MM.1S (cell line): ENCODE measurements at places on chromosomes 6 and 20.
A peak's percentile ranks its signal among the peaks of the same experiment; 100 is the strongest.

- peak overlapping the region; percentile 41 for H3K4me3 ChIP-seq
- H3K27ac ChIP-seq = peak overlapping the region; percentile 34; the same call in 1 of the 2 replicates
- DNase-seq = no peak
- no peaks in the 10 kb centered on the region for H3K27me3 ChIP-seq
These were observed 5.6 kb upstream of the TFB1M start for GRCh38 chr6:155319902-155320301.

DNA sequence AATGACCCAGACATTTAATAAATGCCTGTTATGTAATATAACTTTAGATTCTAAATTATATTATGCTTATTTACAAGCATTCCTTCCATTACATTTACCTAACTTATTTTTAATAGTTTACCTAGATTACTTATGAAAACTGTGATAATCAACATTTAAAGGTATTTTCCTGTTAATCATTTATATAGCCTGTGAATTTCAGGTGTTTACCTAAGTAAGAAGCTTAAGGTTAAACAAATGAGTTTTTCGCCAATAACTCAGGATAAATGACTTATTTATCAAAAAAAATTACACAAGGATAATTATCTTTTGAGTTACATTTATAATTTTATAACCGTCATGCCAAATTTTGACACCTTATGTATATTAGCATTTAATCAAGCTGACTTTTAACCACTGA lies 35.5 kb downstream of the UBD start:
- H3K4me3 ChIP-seq = no peak overlapping the region
- no peaks in the 10 kb centered on the region for H3K36me3 ChIP-seq
- no peaks in the 10 kb centered on the region for H3K4me1 ChIP-seq
- no peak for DNase-seq
- no peaks in the 10 kb centered on the region for H3K27me3 ChIP-seq

DNA sequence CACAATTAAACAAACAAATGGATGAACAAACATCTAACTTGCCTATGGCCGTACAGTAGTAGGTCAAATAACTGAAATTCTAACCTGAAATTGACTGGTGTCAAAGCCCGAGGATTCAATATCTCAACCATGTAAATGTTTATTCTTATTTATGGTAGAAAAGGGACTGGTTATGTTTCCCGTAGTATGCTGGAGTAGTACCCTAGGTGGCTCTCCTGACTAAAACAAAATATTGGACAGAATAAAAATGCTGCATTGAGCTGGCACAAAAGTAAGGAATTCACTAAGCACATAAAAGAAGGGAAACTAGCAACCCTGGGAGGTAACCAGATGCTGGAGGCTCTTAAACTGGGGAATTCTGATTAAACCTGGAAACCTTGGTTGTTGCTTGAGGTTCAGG lies 117.1 kb upstream of the PREP start:
- no peak overlapping the region for H3K27ac ChIP-seq
- H3K36me3 ChIP-seq = no peaks in the 10 kb centered on the region
- H3K4me1 ChIP-seq = no peaks in the 10 kb centered on the region

DNA sequence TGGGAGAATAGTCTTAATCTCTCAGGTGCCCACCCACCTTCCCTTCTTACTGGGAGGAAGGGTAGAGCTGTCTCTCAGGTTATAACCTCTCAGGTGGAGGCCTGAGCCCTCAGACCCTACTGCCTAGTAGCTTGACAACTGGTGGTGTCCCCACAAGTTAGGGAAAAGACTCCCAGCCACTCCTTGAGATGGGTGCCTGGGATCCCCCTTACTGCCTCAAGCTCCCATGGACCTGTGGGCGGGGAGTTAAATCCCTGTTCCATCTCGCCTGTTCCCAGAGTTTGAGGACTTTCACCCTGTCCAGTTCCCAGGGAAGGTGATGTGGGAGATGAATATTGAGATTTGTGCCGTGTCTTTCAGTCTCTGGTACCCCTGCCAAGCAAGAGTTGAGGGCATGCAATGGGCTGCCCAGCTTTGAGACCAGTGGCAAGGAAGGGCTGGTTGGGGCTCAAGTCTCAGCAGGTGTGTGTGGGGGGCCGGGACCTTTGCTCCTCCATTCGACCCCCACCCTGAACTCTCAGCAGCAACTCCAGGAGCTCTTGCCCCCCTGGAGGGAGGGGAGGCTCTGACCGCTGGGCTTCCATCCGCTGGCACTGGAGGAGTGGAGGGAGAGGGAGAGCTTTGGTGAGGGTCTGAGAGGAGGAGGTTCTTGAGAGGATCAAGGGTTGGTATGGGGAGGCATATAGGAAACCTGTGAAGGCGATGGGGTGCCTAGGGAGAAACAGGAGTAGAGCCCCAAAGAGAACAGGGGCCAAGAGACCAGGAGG lies 1.1 kb upstream of the PBX2 start:
- peaks cover 31% of the 10 kb centered on the region for H3K4me1 ChIP-seq
- peak overlapping the region; percentile 68; the same call in 1 of the 2 replicates for H3K27ac ChIP-seq
- H3K36me3 ChIP-seq = no peaks in the 10 kb centered on the region
- H3K27me3 ChIP-seq = no peaks in the 10 kb centered on the region

- no peak for DNase-seq
- 0 out of 2 replicates have a peak, but pooled peaks cover 4% of the 10 kb centered on the region for H3K36me3 ChIP-seq
- peak overlapping the region; percentile 92 for H3K4me3 ChIP-seq
These were observed 7.1 kb upstream of the TMEM14A start for GRCh38 chr6:52663936-52664185.

- DNase-seq = no peak
- H3K27me3 ChIP-seq = no peaks in the 10 kb centered on the region
- no peaks in the 10 kb centered on the region for H3K36me3 ChIP-seq
- no peak overlapping the region for H3K27ac ChIP-seq
These were observed 88.6 kb downstream of the FNDC1 start for GRCh38 chr6:159257846-159258245.

DNA sequence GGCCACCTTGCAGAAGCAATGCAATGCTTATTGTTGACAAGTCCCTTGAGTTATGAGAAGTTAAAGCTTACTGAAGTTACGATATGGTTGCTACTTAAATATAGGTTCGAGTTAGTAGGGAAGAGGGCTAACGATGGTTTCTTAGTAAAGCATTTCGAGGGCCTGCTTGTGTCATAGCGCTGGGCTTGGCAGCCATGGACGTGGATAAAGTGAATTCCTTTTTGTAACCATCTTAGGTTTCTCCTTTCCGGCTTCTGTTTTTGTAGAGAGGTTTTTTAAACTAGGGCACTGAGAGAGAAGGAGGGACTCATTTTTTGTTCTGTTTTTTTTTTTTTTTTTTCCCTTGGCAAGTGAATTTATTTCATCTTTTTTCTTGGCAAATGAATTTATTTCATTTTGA lies 27.6 kb downstream of the TIAM2 start:
- H3K27me3 ChIP-seq = no peaks in the 10 kb centered on the region
- no peak overlapping the region for H3K27ac ChIP-seq
- H3K4me1 ChIP-seq = no peaks in the 10 kb centered on the region
- no peak for DNase-seq

DNA sequence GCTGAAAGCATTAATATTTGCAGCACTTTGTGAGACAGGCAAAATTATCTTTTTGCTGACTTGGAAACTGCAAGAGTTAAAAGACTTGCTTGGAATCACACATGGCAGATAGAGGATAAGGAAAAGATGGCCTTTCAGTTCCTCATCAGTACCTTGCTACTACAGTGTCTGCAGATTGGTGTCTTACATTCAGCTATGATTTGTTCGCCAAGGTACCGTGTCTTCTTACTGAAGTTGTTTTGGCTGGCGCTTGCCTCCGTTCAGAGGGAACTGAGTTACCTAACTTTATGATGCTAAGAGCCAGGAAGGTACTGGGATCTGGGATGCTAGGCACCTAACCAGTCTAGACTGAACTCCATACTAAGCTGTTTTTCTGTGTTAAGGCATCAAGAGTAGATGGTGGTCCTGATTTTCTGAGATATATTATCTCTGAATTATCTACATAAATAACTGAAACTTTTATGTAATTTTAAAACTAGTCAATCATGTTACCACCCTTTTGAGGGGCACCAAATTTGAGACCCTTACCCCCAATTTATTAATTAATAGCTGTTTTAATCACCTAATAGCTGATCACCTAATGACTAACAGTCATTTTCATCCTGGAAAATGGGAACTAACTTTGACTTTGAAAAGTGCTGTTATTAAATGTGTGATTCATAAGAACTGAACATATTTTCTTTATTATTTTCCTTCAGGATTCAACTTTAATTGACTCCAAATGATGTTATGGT lies 2.5 kb downstream of the WTAP start:
- no peaks in the 10 kb centered on the region for H3K36me3 ChIP-seq
- H3K27ac ChIP-seq = no peak overlapping the region
- H3K4me3 ChIP-seq = peak overlapping the region; percentile 75; the same call in 1 of the 2 replicates
- H3K4me1 ChIP-seq = no peaks in the 10 kb centered on the region
- H3K27me3 ChIP-seq = no peaks in the 10 kb centered on the region

- DNase-seq = no peak
- H3K4me3 ChIP-seq = no peak overlapping the region
- no peaks in the 10 kb centered on the region for H3K36me3 ChIP-seq
- H3K27ac ChIP-seq = no peak overlapping the region
These were observed 14.8 kb downstream of the KIAA1755 start for GRCh38 chr20:38245753-38246152.

DNA sequence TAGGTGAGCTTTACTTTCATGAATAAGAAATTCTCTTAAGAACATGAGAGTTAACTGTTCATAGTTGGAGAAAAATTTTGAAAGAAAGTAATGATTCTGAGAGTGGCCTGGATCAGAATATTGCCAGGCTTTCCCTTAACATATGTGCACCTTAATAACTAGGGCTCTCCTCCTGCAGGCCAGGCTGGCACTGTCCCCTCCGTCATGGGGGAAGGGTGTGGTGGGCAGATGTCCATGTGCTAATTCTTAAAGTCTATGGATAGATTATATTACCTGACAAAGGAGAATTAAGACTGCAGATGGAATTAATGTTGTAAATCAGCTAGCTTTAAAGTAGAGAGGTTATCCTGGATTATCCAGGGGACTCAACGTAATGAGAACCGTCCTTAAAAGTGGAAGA lies 10.9 kb upstream of the KLHL32 start:
- peaks cover 13% of the 10 kb centered on the region; the same call in 1 of the 2 replicates for H3K4me1 ChIP-seq
- no peak for DNase-seq
- H3K4me3 ChIP-seq = no peak overlapping the region
- no peaks in the 10 kb centered on the region for H3K27me3 ChIP-seq
- no peak overlapping the region for H3K27ac ChIP-seq

DNA sequence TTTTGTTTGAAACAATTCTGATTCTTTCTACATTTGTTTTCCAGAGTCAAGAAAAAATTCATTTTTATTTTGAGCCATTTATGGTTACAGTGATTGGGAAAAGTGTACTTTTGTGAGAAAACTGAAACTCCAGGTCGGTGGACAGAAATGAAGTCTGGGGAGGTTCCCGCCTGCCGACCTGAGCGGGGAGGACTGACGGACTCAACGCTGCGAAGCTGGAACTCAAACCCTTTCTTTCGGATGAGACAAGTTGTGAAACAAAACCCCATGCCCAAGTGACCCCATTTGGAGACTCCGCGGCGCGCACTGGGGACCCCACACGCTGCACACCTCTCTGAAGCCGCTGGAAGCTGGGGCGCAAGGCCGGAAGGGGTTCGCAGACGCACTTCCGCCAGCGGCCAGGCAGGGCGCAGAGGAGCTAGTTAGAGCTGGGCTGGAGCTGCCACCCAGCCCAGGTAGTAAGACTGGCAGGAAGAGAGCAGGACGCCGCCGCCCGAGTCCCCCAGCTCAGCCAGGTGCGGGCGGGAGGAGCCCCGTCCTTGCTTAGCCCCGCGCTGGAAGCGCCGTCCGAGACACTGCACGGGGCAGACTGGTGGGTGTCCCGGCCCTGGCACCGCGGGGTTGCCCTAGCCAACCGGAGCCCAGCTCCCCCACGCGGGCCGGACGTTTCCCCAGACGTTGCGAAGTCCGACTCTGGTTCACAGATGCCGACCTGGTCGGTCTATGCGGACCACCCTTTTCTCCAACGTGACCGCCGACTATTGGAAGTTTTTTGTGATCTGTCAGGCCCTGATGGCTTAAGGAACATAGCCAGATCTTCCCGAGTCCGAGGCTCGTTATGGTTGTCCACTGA lies 19.8 kb upstream of the ZSCAN16 start:
- peak; percentile 90 for DNase-seq
- H3K4me1 ChIP-seq = peaks cover 5% of the 10 kb centered on the region; the same call in 1 of the 2 replicates
- no peaks in the 10 kb centered on the region for H3K36me3 ChIP-seq
- H3K27ac ChIP-seq = peak overlapping the region; percentile 62; the same call in 1 of the 2 replicates

- H3K27ac ChIP-seq = no peak overlapping the region
- peaks cover 10% of the 10 kb centered on the region; the same call in 1 of the 2 replicates for H3K4me1 ChIP-seq
- peak; percentile 25 for DNase-seq
These were observed 85.3 kb downstream of the DCDC2 start for GRCh38 chr6:24272553-24272952.

DNA sequence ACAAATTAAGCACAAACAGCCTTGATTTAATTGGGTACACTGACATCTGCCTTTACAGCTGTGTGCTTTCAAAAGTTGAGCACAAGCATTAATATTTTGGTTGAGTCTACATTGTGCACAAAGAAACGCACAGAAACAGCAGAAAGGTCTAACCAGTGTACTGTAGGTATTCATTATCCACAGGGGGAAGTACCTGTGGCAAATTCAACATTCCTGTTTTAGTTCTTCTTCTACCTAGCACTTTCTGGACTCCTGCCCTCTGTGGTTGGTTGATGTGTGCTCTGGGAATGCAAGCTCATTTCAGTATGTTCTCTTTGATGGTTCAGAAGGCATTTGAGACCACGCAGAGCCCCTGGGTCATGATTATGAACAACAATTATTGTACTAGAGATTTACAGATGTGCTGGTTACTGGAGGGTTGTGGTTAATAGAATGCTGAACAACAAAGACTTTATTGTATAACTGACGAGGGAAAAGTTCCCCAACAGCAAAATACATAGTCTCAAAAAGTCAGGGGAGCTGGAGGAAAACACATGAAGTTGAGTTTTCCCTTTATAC lies 26.6 kb upstream of the DAAM2 start:
- H3K27me3 ChIP-seq = no peaks in the 10 kb centered on the region
- H3K36me3 ChIP-seq = no peaks in the 10 kb centered on the region
- no peaks in the 10 kb centered on the region for H3K4me1 ChIP-seq
- no peak overlapping the region for H3K4me3 ChIP-seq
- H3K27ac ChIP-seq = no peak overlapping the region
- DNase-seq = no peak

GRCh38 chr6:129936329-129937165 lies 75.4 kb upstream of the TMEM244 start:
- no peaks in the 10 kb centered on the region for H3K36me3 ChIP-seq
- H3K27me3 ChIP-seq = no peaks in the 10 kb centered on the region
- no peak overlapping the region for H3K27ac ChIP-seq
- peak; percentile 40 for DNase-seq

DNA sequence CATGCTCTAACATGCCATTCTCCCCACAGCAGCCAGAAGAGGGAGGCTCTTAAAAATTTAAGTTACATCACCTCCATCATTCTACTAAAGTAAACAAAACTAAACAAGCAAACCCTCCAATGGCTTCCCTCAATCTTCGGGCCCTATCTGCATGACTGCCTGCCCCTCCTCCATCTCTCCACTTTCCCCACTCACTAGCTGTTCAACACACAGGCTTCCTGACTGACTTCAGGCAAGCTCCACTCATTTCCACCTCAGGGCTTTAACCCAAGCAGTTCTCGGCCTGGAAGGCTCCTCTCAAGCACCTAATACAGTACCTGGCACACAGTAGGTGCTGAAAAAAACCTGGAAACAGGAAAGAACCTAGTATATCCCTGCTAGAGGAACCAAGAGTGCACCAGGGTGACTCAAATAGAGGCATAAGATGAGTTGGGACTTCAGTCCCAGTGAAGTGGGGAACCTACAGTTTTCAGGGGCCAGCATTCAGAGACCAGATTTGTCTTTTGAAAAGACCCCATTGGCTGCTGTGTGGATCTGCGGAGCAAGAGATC lies 2.8 kb downstream of the AHCY start:
- H3K36me3 ChIP-seq = no peaks in the 10 kb centered on the region
- no peak for DNase-seq
- no peak overlapping the region for H3K27ac ChIP-seq
- peaks cover 16% of the 10 kb centered on the region for H3K4me1 ChIP-seq

- DNase-seq = no peak
- H3K27me3 ChIP-seq = no peaks in the 10 kb centered on the region
- H3K4me3 ChIP-seq = no peak overlapping the region
These were observed 105.8 kb downstream of the SLC35B3 start for GRCh38 chr6:8329562-8329961.
